Progenitor cell of endocrine pancreas (in vitro differentiated cells): ENCODE measurements at places on chromosomes 12 and 14. TPM values are rescaled to one million over a fixed set of nuclear protein-coding genes. Genes with fewer than 3 reads are reported as not detected.

Gene MTHFD1
- 70.3 and 71.9 TPM in 2 replicates for total RNA-seq

DNA sequence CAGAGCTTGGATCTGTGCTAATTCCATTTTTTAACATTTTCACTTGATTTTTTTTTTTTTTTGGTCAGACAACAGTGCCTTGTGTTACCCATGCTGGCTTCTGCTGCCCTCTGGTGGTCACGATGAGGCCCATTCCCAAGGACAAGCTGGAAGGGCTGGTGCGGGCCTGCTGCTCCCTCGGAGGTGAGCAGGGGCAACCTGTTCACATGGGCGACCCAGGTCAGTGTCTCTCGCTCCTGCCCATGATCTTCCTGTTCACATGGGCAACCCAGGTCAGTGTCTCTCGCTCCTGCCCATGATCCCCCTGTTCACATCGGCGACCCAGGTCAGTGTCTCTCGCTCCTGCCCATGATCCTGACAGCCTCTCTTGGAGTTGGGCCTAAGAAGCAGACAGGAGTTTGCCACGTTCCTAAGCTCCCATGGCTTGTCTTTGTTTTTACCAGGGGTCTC, 59.4 kb downstream of the DGLUCY start:
- peak; percentile 71 for DNase-seq

GRCh38 chr12:96503976-96504375, 14.6 kb downstream of the CFAP54 start:
- DNase-seq = no peak

DNA sequence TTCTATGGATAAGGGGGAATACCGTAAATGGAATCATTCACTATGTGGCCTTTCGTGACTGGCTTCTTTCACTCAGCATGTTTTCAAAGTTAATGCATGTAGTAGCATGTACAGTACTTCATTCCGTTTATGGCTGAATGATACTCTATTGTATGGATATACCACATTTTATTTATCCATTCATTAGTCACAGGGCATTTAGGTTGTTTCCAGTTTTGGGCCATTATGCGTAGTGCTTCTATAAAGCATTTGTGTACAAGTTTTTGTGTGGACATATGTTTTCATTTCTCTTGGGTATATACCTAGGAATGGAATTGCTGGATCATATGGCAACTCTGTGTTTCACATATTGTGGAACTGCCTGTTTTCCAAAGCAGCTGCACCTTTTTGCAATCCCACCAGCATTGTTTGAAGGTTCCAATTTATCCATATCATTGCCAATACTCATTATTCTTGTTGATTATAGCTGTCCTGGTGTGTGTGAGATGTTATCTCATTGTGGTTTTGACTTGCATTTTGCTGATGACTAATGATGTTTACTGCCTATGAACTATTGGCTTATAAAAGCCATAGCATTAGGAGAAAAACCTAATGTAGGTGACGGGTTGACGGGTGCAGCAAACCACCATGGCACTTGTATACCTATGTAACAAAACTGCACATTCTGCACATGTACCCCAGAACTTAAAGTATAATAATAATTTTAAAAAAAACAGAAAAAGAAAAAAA, 45.5 kb downstream of the ATF7IP start:
- DNase-seq = no peak

DNA sequence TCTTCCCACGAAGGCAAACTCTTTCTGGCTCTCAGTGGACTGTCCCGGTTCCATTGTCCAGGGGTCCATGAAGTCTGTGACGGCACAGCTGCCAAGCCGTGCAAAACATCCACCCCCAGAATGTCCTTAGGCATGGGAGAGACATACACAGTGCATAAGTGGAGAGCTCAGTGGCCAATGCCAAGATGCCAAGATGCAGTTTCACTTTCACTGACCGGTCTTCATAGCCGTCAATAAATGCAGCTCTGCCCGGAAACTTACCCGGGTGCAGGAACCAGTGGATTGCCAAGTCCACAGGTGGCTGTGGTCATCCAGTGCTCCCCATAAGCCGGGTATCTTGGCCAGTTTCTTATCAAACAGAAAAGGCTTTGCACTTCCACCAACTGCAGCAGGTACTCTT, 162.3 kb downstream of the PTCSC3 start:
- no peak for DNase-seq
